ENCODE measurements at places on chromosomes 6 and 20.
A peak's percentile ranks its signal among the peaks of the same experiment; 100 is the strongest.

- DNase-seq, result no peak
Observed at GRCh38 chr6:16295471-16295870, 57.1 kb downstream of the GMPR start.

DNA sequence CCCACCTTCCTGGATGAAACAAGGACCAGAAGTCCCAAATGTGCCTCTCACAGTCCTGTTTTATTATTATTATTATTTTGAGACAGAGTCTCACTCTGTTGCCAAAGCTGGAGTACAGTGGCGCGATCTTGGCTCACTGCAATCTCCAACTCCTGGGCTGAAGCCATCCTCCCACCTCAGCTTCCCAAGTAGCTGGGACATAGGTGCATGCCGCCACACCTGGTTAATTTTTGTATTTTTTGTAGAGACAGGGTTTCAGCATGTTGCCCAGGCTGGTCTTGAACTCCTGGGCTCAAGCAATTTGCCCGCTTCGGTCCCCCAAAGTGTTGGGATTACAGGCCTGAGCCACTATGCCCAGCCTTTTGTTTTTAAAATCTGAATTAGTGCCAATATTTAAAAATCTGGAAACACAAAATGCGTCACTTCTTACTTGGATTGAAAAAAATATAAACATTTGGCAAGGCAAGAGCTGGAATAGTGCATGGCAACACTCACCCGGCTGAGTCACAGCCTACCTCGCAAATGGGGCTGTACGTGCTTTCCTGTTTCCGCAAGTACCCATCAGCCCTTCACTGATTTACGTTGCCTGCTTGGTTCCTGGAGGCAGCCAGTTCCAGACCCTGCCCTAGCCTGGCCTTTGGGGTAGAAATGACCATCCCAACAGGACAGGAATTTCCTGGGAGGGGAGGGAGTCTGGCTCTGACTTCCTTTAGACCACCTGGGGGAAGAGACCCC lies 6.3 kb downstream of the SDCBP2 start:
- DNase-seq, result no peak

GRCh38 chr6:119224095-119224701 lies 125.4 kb downstream of the MAN1A1 start:
- DNase-seq, result no peak

DNA sequence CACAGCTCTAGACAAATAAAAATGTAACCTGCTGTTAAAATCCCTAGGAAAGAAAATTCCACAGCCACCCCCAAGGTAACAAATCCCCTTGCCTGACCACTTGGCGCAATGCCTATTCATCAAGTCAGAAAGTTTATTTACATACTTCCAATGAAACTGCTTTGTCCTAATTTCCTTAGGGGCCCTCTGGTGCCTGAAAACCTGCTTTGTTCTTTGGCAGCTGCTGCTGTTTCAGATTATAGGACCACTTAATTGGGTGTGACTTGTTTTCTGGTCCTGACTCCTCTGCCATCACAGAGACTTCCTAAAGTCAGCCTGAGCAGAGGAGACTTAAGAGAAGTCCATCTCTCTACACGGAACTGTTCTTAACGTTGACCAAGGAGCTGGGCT lies 323.6 kb downstream of the UBE3D start:
- DNase-seq, result no peak

DNA sequence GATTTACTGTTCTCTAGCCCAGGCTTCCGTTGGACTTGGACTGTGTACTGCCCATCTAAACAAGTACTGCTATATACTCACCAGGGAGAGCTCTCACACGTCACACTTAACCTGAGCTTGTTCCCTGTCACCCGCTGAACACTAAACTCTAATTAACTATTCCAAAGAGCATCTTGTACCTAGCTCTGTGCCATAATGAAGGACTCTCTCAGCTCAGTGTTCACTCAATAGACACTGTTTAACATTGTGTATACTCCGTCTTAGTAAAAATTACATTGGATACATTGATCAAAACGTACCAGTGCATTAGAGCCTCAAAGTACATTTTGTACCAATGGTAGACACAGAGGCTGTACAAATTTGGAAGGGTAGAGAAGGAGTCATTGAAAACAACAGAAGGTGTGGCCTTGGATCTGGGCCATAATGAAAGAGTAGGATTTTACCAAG lies 55.4 kb upstream of the EPHA7 start:
- DNase-seq, result no peak

DNA sequence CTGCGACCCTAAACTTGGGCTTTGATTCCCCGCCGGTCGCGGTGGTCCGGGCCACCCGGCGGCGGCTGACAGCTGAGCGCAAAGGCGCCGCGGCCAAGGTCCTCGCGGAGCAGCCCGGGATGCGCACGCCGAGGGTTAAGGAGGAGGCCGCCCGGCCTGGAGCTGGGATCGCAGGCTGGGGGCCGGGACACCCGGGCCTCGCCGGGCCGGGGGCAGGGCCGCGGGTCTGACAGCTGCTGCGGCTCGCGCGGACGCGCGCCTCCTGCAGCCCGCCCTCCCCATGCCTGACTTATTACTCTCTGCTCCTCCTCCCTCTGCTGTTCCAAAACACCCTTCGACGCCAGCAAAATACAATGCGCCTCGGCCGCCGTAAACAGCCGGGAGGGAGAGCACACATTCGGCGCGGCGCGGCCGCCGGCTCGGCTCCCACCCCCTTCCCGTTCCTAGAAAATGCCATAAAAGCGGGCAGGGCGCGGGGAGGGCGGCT lies 746 bp downstream of the BACH2 start:
- DNase-seq, result peak; percentile 65

- no peak for DNase-seq
Observed at GRCh38 chr20:51540580-51540979, 1.9 kb downstream of the NFATC2 start.

DNA sequence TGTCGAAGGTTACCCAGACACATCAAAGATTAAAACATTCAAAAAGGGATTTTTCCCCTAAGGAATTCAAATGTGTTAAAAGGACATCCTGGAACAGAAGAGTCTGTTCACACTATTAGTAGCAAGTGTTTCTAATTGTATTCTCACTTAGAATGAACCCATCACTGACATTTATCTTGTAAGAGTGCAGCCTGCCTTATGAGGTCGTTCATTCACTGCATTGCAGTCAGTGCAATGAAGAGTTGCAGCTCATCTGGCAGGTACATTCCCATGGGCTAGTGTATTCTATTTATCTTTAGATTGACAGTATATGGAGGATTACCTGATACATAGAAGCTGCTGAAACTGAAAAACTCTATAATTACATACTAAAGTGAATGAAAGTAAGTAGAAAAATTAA lies 36.5 kb downstream of the PHACTR1 start:
- no peak for DNase-seq

DNA sequence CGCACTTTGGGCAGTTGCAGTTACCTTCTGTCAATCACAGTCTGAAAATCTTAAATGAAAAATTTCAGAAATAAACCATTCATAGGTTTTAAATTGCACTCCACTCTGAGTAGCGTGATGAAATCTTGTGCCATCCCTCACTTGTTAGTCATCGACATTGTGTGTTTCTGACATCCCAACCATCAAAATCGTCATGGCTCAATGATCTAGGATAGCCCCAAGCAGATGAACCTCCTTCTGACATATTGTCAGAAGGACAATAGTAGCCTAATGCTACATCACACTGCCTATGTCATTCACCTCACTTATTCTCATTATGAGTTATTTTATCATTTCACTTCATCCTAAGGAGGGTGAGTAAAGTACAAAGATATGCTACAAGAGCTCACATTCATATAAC lies 284.8 kb downstream of the PTPRK start:
- DNase-seq, result no peak
